Lower lobe of right lung (tissue), 2 donors: ENCODE measurements at places on chromosomes 1 and 21. TPM values are rescaled to one million over a fixed set of nuclear protein-coding genes. Genes with fewer than 3 reads are reported as not detected.

- no peak overlapping the region for H3K27ac ChIP-seq
- no peak for DNase-seq
- no peaks in the 10 kb centered on the region for H3K4me1 ChIP-seq
- no peaks in the 10 kb centered on the region for H3K36me3 ChIP-seq
Observed at GRCh38 chr1:14794906-14795305, 196.4 kb downstream of the KAZN start.

DNA sequence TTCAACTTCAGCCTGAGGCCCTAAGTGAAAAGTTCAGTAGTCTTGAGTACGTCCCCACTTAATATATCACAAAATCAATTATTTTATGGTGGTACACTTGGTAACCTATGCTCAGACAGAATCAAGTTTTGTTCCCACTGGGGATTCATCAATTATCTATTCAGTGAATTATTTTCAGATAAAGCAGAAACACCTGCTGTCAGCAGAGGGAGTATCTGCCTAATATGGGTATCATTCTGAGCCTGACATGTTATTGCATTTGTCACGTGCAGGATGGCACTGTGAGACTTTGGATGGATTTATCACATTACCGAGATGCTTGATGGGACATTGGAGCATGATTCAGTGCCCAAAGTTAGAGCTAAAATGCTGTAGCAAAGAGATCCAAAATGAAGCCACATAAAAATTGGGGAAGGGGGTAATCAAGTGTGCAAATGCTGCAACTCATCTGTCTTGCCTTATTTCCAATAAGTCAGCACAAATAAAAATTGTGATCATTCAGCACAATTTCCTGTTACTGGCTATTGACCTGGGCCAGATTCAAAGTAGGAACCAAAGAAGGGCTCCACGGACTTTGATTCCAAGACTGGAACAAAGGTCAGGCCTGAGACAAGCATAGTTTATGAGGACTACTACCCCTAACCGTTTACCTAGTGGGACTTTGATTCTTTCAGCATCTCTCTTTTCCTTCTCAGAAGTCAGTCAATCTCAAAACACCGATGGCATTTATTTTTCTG is 657.6 kb downstream of the LMO4 start:
- H3K4me3 ChIP-seq, result no peak overlapping the region
- H3K27me3 ChIP-seq, result no peaks in the 10 kb centered on the region
- DNase-seq, result no peak
- H3K4me1 ChIP-seq, result no peaks in the 10 kb centered on the region

GRCh38 chr21:23578027-23578426 is 2029.3 kb downstream of the MRPL39 start:
- no peak for DNase-seq
- H3K27me3 ChIP-seq, result no peaks in the 10 kb centered on the region
- no peaks in the 10 kb centered on the region for H3K4me1 ChIP-seq
- H3K36me3 ChIP-seq, result no peaks in the 10 kb centered on the region

- H3K4me1 ChIP-seq, result peaks cover 12% of the 10 kb centered on the region
- H3K27ac ChIP-seq, result no peak overlapping the region
- H3K4me3 ChIP-seq, result no peak overlapping the region
- no peak for DNase-seq
Observed at GRCh38 chr1:230506451-230506850, 80.3 kb upstream of the PGBD5 start.

DNA sequence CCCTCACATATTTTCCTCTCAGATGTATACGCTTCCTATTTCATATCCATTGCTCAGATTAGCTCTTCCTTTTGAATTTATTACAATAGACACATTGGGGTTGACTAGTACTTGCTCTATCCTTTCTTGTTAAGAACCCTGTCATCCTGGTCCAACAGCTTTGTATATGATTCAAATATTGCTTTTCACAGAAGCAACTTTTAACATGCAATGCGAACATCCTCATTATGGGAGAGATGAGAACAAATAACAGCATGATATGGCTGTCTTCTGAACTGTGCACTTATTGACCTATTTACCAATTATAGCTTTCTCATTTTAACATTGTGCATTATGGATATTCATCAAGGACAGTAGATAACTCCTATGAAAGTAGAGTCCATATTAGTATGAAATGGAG is 510.8 kb downstream of the PTPRC start:
- no peak for DNase-seq
- H3K27me3 ChIP-seq, result no peaks in the 10 kb centered on the region
- H3K27ac ChIP-seq, result no peak overlapping the region
- no peak overlapping the region for H3K4me3 ChIP-seq

GRCh38 chr21:25895565-25896205 is 160.9 kb downstream of the GABPA start:
- no peak overlapping the region for H3K4me3 ChIP-seq
- H3K27ac ChIP-seq, result no peak overlapping the region
- peaks cover 16% of the 10 kb centered on the region for H3K36me3 ChIP-seq
- H3K4me1 ChIP-seq, result no peaks in the 10 kb centered on the region

DNA sequence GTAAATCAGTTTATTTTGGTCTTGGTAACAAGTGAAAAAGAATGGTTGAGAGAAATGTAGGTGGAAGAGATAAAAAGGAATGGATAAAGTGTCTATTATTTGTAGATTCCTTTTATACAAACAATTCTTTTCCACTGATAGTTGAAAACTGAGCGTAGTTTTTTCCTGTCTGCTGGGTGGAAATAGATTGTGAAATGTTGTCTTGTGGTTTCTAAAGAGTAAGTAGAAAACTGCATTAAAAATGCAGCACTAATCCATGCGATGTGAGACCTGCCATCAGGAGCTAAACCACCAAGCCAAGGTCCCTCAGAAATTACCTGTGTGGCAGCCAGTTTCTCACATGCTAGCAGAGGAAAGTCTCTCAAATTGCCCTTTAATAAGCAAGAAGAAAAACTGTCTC is 103.2 kb upstream of the SLC44A3 start:
- H3K4me3 ChIP-seq, result no peak overlapping the region
- no peaks in the 10 kb centered on the region for H3K36me3 ChIP-seq
- no peak overlapping the region for H3K27ac ChIP-seq
- H3K4me1 ChIP-seq, result peaks cover 8% of the 10 kb centered on the region

DNA sequence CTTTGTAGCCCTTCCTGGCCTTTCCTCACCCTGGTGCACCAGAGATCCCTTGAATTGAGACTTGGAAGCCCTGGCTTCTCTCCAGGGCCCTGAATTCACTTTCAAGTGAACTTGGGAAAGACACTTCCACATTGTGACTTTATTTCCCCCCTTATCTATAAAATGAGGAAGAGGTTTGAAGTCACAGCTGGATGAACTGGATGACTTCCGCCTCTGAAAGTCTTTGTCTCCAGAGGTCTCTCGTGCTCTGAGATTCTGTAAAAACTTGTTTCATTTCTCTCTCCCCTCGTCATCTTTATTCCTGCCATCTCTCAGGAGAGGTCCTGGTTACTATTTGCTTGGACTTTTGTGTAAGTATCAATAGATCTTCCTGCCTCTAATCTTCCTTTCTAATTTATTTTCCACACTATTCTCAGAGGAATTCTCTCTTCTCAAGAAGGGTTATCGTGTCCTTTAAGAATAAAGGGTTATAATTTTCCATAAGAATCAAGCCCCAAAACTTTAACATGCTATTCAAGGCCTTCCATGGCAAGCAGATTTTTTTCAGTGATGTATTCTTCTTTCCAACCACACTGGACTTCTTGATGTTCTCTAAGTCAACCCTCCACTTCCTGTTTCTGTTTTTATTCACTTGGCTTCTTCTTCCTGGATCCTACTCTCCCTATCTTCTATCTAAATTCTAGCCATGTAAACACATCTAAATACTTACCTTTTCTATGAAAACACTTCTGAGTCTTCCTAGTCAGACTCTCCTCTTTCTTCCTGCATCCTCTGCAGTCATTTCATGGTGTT is 6.5 kb upstream of the RPTN start:
- H3K4me1 ChIP-seq, result peaks cover 23% of the 10 kb centered on the region
- no peak for DNase-seq
- H3K27me3 ChIP-seq, result no peaks in the 10 kb centered on the region
- no peak overlapping the region for H3K27ac ChIP-seq

DNA sequence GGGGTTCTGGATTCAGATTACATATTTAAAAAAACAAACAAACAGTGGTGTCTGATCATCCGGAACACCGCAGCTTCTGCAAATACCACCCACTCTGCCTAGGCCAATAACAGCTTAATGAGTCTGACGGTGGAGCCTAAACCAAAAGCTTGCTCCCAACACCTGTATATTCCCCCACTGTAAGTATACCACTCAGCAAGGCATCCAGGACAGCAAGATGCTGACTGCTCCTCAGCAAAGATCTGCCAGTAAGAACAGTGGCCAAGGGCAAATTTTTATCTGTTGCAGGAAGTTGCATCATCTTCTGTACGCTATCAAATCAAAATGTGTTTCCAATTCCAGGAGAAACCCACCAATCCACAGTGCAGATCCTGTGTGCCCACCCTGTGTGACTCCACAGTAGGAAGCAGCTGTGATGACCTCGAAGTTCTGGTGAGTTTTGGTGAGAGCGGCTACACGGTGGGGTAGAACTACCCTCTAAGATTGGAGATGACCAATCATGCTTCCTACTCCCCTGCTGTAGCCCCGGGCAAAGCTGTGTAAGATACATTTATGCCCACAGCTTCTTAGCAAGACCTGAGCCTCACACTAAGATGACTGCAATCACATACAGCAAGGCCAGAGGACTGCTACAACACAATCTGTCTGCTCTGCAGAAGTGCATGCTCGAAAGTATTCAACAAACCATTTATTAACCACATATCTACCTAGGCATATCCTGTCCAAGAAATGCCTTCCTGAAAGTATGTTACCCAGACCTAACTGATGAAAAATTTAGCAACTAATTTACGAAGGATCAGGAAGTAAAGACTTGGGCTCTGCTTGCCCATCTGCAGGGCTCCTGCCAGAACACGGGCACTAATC is 30.5 kb downstream of the SIPA1L2 start:
- no peak for DNase-seq
- H3K27me3 ChIP-seq, result no peaks in the 10 kb centered on the region
- no peak overlapping the region for H3K4me3 ChIP-seq
- H3K36me3 ChIP-seq, result no peaks in the 10 kb centered on the region
- H3K27ac ChIP-seq, result peak overlapping the region; percentile 18

The NOS1AP gene
- total RNA-seq, result 3.6 TPM

The GPR89B gene
- total RNA-seq, result 9.8 TPM

DNA sequence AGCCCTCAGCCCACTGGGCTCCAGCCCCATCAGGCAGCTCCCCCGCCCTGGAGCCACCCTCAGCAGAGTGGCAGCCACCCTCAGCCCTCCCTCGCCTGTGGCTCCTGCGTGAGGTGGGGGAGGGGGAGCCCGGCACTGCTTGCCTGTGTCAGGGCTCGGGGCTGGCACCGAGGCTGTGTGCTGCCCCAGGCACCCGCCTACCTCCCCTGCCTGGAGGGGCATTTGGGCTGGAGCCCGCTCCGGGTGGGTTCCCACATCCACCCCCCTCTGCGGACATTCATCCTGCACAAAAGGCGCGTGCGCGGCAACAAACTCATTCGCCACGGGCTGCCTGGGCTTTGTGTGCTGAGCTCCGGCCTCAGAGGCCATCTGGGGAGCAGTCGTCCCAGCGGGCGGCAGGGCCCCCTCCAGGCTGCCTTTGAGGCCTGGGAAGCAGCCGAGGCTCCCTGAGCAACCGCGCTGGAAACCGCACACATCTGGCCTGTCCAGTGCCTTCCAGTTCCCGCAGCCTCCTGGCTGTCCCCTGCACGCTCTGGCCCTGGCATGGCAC is 12.6 kb upstream of the TNFRSF14 start:
- H3K27ac ChIP-seq, result peak overlapping the region; percentile 6
- H3K36me3 ChIP-seq, result no peaks in the 10 kb centered on the region
- no peak for DNase-seq
- peaks cover 21% of the 10 kb centered on the region for H3K27me3 ChIP-seq
- H3K4me1 ChIP-seq, result peaks cover 56% of the 10 kb centered on the region
- no peak overlapping the region for H3K4me3 ChIP-seq

The TRABD2B gene
- total RNA-seq, result 1.8 TPM

GRCh38 chr21:42833859-42834725 is 45.2 kb downstream of the WDR4 start:
- H3K36me3 ChIP-seq, result peaks cover 3% of the 10 kb centered on the region
- no peak for DNase-seq
- H3K4me3 ChIP-seq, result no peak overlapping the region
- H3K4me1 ChIP-seq, result no peaks in the 10 kb centered on the region
- H3K27ac ChIP-seq, result no peak overlapping the region
- H3K27me3 ChIP-seq, result peaks cover 35% of the 10 kb centered on the region

The MASP2 gene
- total RNA-seq, result not detected

DNA sequence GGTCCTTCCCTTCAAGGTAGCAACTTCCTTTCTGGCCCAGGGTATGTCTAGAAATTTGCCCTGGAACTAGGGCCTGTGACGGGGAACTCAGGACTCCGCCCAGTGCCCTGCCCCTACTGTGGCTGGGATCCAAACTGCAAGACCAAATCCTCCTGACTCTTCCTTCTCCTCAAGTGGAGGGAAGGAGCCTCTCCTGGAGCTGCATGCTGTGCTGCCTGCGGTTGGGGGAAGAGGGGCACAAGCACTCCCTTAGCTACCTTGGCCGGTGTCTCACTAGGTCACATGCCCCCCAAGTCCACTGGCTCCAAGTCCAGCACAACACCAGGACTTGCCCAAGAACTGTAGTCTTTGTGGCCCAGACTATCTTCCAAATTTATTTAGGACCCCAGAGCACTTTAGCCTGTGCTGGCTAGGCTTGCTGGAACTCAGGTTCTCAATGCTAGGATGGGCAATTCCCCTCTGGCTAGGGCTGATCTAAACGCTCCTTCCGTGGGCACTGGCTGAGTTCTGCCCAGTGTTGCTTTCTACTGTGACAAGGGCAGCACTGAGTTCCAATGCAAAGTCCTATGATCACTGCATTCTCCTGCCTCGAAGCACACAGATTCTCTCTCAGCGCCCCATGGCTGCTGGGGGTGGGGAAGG is 12.2 kb downstream of the ADSS2 start:
- peaks cover 23% of the 10 kb centered on the region for H3K36me3 ChIP-seq
- no peak overlapping the region for H3K4me3 ChIP-seq
- peaks cover 15% of the 10 kb centered on the region for H3K4me1 ChIP-seq
- H3K27me3 ChIP-seq, result no peaks in the 10 kb centered on the region
- H3K27ac ChIP-seq, result no peak overlapping the region
- no peak for DNase-seq

DNA sequence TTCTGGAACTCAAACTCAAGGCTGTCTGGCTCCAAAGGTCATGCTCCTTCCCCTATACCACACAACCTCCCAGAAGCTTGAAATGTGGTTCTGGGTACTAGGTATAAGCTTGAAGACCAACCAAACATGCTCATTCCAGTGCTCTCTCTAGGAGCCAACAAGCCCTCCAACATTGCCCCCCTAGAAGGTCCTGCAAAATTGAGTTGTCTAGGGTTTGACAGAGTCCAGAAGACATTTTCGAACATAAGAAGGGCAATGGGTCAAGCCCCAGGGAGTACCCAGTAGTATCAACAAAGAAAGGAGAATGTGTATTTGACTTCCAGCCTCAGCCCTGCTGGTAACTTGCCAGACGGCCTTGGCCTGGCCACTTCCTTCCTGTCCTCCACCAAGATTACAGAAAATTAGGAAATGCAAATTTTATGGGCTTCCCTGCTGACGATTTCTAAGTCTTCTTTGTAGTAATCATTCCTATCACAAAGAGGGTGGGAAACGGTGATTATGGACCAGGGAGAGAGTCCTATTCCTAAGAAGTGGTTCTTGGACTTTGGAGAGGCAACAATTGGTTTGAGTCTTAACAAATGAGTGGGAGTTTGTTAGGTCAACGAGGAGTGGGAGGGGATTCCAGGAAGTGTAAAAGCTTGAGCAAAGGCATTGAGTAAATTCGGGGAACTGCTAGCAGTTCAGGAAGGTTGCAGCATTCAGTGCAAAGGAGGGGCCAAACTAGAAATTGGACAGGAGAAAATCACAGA is 18.7 kb upstream of the SLAMF1 start:
- H3K27ac ChIP-seq, result peak overlapping the region; percentile 76
- H3K27me3 ChIP-seq, result no peaks in the 10 kb centered on the region
- peak; percentile 84 for DNase-seq
- no peaks in the 10 kb centered on the region for H3K36me3 ChIP-seq

- H3K36me3 ChIP-seq, result no peaks in the 10 kb centered on the region
- peaks cover 24% of the 10 kb centered on the region for H3K4me1 ChIP-seq
- no peaks in the 10 kb centered on the region for H3K27me3 ChIP-seq
- no peak overlapping the region for H3K27ac ChIP-seq
Observed at GRCh38 chr1:89274411-89274857, 1.8 kb upstream of the GBP5 start.
